ENCODE measurements at places on chromosomes 1 and 21.

DNA sequence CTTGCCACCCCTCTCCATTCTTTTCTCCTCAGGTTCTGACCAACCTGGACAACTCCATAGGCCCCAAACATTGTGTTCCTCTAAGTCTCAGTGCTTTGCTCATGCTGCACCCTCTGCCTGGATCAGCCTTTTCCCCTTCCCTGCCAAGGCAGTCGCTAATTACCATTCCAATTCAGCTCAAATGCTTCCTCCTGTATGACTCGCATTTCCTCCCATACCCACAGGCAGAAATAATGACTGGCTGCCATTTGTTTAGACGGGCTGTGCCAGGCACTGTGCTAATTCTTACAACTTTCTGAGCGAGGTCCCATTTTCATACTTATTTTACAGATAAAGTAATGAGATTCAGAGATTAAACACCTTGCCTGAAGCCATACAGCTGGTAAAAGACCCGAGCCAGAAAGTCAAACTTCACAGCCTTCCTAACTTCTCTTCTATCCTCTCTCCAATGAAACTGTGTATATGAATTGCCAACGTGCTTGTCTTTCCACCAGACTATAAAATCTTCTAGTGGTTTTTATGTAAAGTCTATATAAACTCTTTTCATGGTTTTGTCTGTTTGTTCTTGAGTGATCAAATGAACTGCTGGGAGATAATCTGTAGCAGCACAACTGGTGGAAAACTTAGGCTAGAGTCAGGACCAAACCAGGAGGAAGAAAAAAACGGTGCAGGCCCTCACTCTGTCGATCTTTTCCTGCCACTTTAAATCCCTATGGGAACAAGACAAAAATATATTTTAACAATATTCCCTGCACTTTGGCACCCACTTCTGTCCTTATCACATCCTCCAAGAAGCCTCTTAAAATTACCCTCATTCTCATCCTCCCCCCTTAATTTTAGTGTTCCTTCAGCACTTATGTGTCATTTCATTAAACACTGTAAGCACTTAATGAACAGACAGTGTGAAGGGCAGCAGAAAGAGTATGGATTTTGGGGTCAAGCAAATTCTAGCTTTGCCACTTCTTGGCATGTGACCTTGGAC is 33.7 kb downstream of the RAB3B start:
- no peak for DNase-seq

- DNase-seq = no peak
Measured at GRCh38 chr1:74396933-74397332, 115.5 kb downstream of the LRRC53 start.

- DNase-seq = no peak
Measured at GRCh38 chr21:26814386-26814785, 30.8 kb downstream of the ADAMTS1 start.

- DNase-seq = no peak
Measured at GRCh38 chr1:10216090-10216749, 5.8 kb downstream of the KIF1B start.

DNA sequence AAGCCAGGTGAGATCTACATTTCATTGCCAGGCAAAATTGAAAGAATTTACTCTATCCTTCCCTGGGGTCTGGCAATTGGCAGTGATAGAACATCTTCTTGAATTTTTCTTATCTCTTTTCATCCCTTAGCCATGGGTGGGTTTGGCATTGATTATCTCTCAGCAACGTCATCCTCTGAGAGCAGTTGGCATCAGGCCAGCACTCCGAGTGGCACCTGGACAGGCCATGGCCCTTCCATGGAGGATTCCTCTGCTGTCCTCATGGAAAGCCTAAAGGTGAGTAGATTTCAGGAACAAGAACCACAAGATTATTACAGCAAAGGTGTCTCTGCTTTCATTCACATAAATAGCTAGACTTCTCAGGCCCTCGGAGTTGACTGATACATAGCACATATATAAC is 39.3 kb downstream of the NCF2 start:
- DNase-seq = no peak

GRCh38 chr1:93972341-93972740 is 63.1 kb upstream of the GCLM start:
- DNase-seq = no peak

GRCh38 chr1:53197291-53198200 is 922 bp downstream of the CPT2 start:
- DNase-seq = no peak

DNA sequence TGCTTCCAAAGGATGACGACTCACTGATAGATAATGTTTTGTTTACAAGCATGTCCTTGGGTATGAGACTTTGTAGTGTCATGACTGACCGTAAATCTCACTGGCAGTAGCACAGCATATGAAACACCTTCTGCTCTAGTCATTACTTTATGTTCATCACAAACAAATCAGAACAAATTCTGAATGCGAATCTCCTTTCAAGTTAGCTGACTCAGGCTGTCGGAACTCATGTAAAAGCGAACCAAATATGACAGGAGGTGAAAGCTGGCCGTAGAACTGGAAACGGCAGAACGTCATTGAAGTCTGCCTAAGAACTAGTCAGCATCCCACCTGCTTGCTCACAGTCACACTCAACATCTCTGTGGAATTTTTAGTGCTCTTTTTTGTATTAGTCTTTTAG is 143.9 kb downstream of the RGS7 start:
- DNase-seq = no peak

- DNase-seq = no peak
Measured at GRCh38 chr1:67348586-67349252, 41.0 kb downstream of the IL12RB2 start.

DNA sequence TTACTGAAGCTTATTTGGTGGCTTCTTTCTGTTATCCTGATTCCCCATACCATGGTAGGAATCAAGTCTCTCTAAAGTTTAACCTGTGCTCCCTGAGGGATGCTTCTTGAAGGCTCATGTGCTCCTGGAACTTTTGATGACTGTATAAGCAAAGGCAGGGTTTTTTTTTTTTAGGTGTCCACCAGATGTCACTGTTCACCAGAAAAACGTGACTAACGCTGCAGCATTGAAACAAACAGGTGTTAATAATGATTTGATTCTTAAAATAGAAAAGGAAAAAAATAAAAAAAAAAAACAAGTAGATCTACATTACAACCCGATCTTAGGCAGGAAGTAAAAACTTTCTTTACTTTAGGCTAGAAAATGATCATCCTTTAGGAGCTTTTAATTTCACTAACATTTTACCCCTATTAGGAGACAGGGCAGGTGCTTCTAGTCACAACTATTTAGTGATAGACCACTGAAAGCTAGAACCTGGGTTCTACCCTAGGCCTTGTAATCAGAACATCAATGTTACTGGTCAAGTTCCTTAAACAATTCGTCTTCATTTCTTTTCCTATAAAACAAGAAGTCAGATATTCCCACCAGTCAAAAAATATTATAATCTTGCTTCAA is 223.0 kb downstream of the PLA2G4A start:
- DNase-seq = no peak

DNA sequence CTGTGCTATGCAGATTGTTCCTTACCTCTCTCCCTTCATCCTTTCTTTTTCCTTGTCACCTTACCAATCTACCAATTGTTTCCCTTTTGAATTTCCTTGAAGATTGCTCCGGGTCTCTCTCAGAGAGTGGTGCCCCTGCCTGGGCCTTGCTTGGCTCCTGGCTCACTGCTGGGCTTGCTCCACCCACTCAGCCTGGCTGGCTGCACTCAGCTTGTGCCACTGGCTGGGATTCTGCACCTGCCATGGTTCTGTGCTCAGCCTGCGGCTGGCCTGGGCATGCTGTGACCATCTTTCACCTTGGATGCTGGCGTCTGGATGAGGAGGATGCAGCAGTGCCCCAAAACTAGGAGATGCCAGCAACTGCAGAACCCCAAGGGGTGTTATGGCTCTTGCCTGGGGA is 463.9 kb upstream of the CXADR start:
- no peak for DNase-seq

- no peak for DNase-seq
Measured at GRCh38 chr1:72063364-72064044, 218.8 kb downstream of the NEGR1 start.

DNA sequence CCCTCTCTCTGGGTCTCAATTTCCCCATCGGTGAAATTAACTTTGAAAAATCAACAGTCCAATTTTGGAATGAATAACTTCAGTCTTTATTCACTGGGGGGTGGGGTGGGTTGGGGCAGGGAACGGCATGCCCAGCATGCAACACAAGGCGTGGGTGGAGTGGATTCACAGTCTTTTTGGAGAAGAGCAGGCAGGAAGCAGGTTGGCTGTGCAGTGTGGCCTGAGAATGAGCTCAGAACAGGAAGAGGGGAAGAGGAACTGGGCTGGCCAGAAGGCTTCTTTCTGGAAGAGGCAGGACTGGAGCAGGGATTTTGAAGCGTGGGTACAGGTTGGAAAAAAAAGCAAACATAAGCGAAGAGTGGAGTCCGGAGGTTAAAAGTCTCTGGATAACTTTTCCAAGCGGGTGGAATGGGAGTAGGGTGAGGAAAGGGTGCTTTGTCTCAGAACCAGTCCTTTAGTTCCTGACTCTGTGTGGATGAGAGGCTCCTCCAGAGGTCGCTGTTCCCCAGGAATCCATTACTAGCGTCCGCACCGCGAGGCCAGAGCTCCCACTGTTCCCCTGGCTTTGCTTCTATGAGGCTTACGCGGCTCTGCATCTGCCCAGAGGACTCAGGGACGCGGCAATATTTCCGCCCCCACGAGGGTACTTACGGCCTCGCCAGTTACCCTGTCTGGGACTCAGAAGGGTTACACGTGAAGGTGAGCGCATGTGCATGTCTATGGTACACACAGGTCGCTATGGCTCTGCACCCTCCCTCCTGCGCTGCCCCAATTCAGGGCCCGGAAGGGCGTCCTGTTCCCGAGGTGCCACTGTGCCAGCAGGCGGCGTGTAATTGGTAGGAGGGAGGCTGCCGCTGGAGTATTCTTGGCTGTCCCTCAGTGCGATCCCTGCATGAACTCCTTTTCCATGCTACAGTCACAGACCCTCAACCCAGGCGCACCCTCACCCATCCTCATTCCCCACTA is 5.5 kb upstream of the FOXD2 start:
- no peak for DNase-seq

DNA sequence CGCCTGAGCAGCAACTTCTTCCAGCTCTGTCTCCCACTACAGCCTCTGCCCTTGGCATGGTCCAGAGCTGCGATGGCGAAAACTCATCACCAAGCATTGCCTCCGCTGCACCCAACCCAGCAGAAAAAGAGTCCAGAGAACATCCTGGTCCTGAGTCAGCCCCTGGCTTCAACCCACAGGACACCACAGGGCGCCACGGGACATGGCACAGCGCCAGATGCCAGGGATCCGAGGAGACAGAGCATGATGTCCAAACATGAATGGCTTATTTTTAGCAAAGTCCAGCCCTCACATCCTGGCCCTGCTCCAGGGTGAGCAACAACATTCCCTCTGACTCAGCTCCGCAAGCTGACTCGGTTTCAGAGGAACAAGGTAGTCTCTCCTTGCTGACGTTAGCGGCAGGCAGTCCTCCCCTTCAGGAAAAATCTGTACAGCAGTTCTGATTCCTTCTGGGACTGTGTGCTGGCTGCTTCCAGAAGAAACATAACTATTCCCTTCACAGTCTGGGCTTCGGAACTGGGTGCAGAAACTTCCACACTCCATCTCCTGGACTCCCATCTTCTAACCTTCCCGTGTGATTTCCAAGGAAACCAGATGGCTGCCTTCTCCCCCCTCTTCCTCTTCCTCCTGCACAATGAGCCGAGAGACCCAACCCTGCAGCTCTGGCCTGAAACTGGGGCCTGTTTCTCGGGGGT is 131.3 kb downstream of the TOMM20 start:
- DNase-seq = no peak

GRCh38 chr1:15439325-15439724 is 1.1 kb downstream of the CTRC start:
- DNase-seq = no peak

GRCh38 chr1:185906186-185906585 is 172.0 kb downstream of the HMCN1 start:
- no peak for DNase-seq

DNA sequence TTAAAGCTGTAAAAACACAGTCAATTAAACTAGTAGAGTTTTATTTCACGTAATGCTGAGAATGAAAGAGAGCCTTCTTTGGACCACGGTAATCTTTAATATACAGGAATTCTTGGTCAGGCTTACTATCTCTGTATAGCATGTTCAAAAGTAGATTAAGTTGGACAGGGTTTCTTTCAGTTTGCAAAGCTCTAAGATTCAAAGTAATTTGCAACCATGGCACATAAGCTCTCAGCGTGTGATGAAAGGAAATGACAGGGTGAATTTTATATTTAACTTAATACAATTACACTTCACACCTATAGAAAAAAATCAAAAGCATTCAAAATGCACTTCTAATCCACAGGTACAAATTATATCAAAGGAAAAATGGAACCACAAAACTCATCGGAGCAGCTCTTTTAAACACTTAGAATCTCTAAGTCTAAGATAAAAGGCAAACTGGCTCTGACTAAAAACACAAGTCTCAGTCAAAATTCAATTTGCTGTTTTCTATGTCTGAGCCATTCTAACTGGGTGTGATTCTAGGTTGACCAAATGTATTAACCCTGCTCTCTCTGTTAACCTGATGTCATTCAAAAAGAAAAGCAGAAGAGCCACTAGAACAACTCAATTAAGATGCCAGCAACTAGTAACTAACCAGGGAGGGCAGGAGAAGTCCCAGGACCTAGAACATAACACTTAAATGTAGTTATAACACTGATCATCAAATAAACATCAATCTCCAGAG is 147.7 kb downstream of the RERE start:
- DNase-seq = no peak

DNA sequence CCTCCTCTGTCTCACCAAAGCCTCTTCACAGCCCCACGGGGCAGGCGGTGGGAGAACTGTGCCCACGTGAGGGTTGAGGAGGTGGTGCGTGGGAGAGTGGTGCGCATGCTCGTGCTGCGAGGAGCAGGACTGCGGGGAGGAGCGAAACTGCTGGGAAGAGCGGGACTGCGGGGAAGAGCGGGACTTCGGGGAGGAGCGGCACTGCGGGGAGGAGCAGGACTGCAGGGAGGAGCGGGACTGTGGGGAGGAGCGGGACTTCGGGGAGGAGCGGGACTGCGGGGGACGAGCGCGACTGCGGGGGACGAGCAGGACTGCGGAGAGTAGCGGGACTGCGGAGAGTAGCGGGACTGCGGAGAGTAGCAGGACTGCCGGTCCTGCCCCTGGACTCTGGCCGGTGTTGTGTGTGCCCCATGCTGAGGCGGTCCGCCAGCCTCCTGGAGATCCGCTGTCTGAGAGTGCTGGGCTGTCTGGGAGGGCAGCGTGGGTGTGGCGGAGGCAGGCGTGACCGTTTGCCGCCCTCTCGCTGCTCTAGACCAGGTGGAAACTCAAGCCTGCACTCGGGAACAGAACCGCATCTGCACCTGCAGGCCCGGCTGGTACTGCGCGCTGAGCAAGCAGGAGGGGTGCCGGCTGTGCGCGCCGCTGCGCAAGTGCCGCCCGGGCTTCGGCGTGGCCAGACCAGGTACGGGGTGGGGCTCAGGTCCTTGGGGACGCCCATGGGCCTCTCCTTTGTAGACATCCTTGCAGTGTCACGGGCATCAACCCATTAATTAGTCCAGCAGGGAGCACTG is 24.6 kb downstream of the TNFRSF1B start:
- no peak for DNase-seq

DNA sequence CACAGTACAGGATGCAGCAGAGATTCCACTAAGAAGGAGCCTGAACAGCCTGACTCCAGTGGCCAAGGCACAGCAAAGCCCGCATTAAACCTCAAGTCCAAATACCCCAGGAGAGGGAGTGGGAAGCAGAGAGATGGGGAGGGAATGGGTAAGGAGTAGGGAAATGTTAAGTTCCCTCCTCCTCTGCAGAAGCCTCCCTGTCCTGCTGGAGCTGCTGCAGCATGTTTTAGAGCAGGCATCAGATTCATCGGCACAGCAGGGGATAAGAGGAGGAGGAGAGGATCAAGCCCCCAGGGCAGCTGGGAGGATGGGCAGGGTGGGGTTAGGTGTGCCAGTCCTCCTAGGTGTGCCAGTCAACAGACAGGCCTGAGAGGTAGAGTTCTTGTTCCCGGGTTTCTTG is 709.7 kb downstream of the PTPRU start:
- DNase-seq = no peak
